ENCODE measurements at places on chromosomes 5 and 9.

DNA sequence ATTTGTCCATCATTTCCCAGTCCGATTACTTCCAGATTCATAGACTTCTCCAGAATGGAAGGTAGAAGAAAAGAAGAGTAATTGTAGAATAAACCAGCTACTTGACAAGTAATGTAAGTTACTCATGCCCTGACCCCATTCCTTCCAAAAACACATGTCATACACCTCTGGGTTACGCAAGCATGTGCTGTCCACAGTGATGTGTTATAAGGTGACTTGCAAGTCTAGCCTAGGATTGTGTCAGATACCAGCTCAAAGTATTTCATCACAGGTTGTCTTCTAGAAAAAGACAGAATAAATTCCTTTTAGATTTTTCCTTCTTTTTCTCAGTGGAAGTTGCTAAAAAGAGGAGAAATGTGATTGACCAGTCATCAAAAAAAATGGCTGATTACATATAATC is 8.0 kb upstream of the TLR4 start:
- DNase-seq, result no peak

DNA sequence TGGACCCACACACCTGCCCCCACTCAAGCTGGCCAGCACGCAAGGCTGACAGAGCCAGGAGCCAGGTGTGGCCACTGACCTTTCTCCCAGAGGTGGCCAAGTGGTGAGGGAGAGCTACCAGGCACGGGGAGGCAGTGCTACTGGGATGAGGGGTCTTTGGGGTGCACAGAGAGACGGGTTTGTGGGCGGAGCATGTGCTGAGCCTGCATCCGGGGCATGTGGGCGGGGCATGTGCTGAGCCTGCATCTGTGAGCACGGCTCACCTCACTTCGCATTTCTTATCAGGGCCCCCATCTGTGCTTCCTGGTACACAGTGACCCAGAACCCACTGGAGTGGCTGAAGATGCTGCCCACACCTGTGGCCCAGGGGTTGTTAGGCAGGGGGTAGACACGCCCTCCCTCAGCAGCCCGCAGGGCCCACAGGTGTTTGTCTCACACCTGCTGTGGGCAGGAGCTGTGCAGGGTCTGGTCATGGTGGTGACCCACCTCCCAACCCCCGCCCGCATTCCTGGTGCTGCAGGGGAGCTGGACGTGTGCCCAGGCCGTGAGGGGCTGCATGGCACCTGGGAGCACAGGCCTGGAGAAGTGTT is 21.5 kb downstream of the CCDC187 start:
- peak; percentile 91 for DNase-seq

DNA sequence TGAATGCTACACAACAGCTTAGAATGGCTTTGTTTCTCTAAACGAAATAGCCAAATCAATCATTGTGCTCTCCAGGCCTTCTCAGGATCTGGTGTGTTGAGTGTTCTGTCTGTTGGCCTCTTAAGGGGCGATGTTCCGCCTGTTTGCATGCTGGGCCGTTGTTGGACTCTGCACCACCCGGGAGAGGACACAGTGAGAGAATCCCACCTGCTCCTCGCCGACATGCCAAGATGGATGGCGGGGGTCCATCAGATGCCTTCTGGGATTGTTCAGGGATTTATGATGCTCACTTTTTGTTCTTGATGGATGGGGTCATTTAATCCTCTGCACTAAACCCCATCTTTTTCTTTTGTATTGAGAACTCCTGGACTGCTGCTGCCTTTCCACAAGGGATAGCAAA is 159.9 kb downstream of the NTRK2 start:
- DNase-seq, result no peak

- no peak for DNase-seq
Measured at GRCh38 chr9:137070906-137071275, 534 bp upstream of the SAPCD2 start.

- DNase-seq, result no peak
Measured at GRCh38 chr5:170166101-170166500, 60.4 kb downstream of the FOXI1 start.

DNA sequence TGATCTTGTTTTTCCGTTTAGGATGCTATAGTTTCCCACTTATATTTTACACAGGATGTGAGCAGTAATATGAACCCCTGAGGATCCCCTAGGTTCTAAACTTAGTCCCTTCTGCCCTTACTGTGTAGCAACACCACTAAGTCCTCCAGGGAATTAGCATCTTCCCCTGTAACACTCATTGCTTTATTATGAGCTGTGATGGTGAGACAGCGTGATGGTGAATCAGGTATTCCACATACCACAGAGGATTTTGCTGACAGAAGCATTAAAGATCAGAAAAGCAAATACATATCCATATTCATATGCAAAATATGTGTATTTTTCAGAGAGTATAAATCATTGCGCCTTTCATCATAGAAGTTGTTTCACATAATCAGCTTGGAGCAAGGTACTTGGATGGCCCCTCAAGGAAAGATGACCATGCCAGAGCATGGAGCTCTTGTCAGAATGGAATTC is 317.0 kb downstream of the ICE1 start:
- DNase-seq, result no peak

DNA sequence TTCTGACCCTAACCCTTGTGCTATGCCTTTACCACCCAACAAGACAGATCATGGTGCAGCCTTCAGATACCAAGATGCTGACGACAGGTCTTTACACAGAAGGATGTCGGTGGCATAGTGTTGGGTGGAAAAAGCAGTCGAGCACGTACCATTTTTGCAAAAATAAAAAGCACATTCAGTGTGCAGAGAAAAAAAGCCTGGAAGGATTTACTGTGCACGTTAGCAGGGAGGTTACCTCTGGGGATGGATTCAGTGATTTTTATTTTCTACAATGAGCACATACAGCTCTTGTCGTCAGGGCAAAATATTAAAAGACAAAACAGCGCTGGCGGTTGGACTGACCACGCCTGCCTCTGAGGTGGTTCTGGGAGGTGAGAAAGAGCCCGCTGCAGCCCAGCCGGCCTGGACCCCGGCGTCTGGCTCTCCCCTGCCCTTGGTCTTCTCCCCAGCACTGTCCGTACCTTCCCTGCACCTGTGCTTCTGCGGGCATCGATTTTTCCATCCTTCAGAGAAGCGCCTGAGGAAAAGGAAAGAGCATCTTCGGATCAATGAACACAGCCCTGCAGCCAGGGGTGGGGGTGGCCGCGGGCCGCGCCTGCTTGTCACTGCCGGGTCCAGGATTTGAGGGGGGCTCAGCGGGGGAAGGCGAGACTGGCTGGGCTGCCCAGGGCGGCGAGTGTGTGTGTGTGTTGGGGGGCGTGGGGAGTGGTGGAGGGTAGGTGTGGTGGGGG is 200.0 kb upstream of the IER5L start:
- no peak for DNase-seq

- DNase-seq, result no peak
Measured at GRCh38 chr5:36496471-36496870, 109.9 kb upstream of the SLC1A3 start.

DNA sequence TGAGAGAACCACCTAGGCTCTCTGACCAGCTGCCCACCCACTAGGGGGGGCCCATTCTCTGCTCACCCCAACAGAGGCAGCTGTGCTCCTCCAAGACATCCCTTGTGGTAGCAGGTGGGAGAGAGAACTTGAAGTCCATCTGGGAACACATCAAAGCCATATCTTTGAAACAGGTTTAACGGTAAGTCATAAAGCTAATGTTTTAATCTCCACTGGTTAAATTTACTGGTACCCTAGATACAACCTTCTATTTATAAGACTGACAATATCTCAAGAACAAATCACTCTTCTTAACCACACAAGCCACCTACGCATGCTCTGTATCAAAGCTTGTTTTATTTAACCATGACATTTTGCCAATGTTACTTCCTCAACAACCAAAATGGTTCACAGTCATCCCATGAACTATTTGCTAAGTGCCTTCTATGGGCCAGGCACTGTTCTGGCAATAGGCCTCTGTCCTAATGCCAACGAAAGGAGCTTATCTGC is 20.4 kb downstream of the AUH start:
- DNase-seq, result no peak

DNA sequence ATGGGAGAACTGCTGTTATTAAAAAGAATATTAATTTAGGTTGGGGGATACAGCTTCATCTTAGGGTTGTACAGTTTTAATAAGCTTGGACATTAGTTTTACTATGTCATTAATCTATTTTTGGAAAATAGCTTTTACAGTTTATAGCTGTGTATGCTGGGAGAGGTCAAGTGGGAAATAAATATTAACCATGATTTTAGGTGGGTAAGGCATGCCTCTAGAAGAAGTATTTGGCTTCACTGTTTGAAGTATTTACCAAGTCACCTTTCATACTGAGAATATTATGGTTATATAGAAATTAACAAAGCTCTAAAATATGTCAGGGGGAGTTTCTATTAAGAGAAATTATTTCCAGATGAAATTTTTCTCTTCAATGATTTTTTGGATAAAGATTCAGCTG is 5.2 kb downstream of the C5orf22 start:
- no peak for DNase-seq

GRCh38 chr5:114636271-114636670 is 274.4 kb downstream of the KCNN2 start:
- DNase-seq, result no peak

GRCh38 chr5:180367991-180368390 is 14.9 kb upstream of the GFPT2 start:
- no peak for DNase-seq

DNA sequence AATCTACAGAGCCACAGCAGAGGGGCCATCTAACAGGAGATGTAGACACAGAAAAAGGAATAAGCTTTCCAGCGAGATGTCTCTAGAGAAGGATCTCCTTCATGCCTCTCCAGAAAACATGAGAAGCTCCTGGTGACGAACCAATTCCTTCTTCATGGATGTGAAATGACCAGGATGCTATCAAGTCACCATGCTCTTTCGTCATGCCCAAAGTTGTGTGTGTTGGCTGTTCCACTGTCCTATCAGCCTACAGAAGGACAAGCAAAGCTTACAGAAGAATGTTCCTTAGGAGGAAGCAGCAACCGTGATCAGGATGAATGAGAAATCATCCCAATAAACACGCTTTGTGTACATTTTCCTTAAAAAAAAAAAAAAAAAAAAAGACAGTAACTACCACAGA is 54.4 kb downstream of the ALDH7A1 start:
- DNase-seq, result no peak

DNA sequence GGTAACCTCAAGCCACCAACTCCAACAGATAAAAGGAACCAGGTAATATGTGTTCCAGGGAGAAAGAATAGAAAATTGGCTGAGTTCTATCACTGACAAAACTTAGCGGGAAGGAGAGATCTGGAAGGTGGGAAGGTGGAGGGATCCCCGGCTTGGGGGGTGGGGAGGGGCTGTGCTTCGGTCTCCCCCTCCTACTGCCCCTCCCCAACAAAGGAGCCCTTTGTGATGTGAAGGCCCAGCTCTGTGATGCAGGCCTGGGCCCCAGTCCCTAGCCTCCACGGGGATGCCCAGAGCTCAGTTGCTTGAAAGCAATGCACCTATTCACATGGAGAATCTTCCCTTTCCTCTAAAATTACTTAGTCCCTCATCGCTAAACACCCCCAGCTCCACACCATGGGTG is 4.4 kb upstream of the ZNF484 start:
- no peak for DNase-seq

GRCh38 chr5:179907556-179908324 is at the start of gene TBC1D9B:
Gene TBC1D9B, minus strand, starts transcription at chr5:179907897. Its CDS starts 76 bp downstream, at chr5:179907821.
- peak; percentile 82 for DNase-seq

DNA sequence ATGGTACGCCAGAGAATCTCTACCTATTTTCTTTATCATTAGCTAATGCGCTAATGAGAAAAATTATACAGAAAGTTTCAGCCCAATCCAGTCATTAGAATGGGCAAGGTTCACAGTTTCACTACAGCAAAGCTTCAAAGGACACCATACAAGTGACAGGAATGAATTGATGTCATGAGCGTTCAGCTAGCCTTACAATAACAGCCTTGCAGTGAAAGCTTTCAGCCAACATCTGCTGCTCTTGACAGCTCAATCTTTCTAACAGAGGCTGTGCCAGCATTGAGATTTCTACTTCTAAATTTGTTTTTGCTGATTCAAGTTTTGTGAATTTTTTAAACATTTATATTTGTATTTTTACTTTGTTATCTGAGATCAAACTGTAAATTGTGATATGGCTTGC is 302.4 kb upstream of the FAM174A start:
- no peak for DNase-seq

DNA sequence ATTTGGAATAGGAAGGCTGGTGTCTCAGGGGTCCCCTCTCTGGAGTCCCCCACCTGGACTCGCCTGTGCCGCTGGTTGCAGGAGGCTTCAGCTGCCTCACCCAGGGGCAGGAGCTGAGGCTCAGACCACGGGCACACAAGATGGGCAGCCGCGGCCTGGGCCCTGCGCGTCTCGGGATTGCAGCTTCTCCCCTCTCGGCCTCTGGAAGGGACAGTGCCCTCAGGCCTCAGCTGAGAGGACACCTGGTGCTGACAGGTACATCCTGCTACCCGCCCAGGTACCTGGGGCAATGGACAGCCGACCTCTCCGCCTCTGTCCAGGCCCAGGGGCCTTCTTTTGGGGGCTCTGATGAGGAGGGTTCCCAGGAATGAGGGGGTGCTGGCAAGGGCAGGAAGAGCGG is 38.3 kb downstream of the UNC5A start:
- DNase-seq, result no peak

DNA sequence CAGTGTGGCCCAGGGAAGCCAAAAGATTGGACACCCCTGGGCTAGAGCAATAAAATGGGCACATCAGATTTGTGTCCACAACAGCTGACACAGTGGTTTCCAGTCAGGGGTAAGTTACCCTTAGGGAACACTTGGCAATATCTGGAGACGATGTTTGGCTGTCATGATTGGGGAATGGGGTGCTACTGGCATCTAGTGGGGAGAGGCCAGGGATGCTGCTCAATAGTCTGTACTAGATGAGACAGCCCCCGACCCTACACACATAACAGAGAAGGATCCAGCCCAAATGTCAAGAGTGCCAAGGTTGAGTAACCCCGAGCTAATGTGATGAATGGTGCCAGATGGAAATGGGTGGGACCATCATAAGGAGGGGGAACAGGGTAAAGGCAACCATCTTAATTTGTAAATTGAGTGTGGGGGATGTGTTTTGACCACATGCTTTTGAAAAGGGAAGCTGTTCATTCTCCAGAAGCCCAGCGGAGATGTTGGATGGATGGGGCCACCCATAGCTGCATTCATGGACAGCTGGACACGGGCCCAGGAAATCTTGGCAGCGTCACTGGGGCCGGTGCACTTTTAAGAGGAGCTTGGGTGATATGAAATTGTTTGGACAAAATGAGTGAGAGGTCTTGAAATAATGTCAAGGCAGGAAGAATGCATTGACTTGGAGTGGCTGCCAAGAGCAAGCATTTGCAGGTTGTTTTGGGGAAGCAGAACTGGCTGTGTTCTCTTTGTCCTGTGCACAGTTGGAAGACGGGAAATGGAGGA is 33.4 kb downstream of the SYK start:
- DNase-seq, result no peak

GRCh38 chr9:89919171-89919681 is 314.4 kb downstream of the GADD45G start:
- peak; percentile 50 for DNase-seq

GRCh38 chr5:55570026-55570425 is 35.3 kb upstream of the PLPP1 start:
- DNase-seq, result no peak

DNA sequence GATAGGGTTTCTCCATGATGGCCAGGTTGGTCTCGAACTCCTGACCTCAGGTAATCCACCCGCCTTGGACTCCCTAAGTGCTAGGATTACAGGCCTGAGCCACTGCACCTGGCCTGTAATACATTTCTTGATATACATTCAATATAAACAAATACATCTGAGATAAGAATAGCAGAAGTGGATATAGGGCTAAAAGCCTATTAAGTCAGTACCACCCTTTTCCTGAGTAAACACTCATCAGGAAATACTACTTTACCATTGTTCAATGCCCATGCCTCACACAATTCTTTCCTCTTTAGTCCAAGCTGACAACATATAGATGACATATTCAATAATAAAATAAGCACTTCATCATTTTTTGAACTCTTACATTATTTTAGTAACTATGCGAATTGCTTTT is 64.8 kb downstream of the MRPS27 start:
- DNase-seq, result no peak
